ENCODE measurements at places on chromosomes 6 and 20.

DNA sequence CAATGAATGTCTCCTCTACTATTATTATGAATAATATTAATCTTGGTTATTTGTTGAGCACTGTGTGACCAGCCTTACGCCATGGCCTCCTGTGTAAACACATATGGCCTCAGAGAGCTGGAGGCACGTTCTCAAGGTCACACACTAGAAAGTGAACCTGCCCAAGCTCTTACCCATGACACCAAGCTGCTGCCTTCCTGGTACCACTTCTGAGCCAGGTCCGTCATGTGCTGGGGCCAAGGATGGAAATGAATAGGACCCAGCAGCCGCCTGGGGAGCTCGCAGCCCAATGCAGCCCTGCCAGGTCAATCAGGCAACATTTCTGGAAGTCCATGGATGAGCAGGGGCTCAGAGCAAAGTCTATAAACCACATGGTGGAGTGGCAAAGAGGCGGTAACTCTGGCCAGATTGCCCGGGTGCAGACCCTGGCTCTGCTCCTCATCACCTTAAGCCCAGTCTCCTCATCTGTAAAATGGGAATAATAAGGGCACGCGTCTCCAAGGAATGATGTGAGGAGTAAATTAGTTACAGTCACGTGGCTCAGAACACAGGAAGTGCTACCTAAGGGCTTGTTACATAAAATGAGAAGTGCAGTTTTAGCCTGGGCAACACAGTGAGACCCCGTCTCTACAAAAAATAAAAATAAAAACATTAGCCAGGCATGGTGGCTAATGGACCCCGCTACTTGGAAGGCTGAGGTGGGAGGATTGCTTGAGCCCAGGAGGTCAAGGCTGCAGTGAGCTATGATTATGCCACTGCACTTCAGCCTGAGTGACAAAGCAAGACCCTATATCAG lies 61.5 kb downstream of the JPH2 start:
- DNase-seq = no peak

DNA sequence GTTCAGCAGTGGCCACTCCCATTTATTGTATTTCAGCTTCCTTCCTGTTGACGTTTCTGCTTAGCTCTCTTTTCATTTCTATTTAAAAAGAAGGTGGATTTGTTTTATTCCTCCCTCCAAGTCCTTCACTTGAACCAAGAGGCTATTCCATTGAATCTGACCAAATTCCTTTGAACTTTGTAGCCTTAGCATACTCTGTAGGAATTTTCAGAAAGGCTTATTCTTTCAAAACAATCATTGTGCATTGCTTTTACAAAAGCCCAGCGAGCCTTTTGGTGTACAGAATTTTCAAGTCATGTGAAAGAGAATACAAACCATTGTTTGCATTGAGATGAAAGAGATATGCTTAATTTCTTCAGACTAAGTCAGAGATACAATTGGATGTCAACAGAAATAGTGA lies 151.0 kb upstream of the INSM1 start:
- DNase-seq = no peak

DNA sequence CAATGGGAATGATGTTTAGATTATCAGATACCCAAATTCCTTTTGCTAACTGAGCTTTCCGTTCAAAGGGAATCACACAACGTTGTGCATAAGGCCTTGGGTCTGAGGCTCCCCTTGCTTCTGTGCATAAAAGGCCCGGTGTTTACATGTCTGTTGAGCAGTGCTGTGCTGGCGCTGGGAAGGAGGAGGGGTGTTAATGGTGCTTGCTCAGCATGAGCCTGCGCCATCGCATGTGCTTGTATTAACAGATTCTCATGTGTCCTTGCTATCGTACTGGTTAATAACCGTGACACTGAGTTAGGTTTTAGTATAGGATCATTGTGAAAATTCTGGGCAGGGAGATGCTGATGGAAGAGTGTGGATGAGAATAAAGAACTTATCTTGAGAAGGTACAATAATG lies 62.3 kb upstream of the TRAF3IP2 start:
- no peak for DNase-seq

DNA sequence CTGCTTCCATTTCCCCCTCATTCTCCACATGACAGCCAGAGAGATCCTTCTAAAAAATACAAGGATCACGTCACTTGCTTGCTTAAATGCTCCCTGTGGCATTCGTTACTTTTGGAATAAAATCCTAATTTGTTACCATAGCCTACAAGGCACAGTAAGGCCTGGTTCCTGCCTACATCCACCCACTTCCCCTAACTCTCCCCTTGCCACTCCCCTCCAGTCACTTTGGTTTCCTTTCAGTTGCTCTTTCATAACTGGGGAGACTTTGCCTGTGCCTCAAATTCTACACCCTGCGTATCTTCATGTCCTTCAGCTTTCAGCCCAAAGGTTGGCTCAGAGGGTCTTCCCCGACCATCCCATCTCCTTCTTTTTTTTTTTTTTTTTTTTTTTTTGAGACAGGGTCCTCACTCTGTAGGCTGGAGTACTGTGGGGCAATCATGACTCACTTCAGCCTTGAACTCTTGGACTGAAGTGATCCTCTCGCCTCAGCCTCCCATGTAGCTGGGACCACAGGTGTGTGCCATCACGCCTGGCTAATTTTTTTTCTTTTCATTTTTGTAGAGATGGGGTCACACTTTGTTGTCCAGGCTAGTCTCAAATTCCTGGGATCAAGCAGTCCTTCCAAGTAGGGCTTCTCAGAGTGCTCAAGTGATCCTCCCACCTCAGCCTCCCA lies 12.5 kb downstream of the ID1 start:
- no peak for DNase-seq

DNA sequence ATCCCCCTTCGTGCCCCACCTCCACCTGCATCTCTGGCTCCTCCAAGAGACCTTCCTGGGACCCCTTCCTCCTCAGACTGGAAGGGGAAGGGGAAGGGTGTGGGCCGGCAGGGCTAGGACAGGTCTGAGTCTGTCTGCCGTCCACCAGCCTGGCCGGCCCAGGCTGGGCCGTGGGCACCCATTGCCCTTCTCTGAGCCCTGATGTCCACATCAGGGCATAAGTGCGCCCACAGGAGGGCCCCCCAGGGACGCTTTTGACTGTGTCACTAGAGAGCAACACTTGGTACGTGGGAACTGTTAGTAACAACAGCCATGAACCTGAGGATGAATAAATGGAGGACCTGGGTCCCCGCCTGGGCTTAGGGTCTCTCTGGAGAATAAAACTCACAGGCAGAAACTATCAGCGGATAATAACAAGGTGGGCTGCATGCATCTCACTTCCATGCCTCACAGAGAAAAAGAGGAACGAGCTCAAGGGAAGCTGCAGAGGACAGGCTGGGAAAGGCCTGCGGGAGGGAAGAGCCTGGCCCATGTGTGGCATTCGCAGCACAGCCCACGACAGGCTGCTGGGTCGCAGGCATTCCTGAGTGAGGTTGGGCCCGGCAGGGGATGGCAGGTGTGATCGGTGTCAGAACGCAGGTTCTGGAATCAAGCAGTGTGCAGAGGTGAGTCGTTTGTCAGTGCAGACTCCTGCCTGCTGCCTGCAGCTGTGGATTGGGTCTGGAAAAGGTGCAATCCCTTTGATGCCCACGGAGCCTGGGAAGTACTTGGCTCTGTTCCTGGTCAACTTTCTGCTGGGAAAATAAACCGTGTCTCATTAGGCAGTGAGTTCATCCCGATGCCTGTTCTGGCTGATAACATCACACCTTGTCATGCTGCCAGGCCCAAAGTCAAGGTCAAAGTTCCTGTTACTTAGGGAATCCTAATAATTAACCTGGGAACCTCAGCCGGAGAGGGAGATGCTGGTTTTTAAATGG lies 60.9 kb downstream of the BCAS4 start:
- no peak for DNase-seq

GRCh38 chr6:45630801-45631200 lies 253.1 kb upstream of the SUPT3H start:
- no peak for DNase-seq

GRCh38 chr6:24113891-24114290 lies 12.1 kb upstream of the NRSN1 start:
- DNase-seq = no peak

DNA sequence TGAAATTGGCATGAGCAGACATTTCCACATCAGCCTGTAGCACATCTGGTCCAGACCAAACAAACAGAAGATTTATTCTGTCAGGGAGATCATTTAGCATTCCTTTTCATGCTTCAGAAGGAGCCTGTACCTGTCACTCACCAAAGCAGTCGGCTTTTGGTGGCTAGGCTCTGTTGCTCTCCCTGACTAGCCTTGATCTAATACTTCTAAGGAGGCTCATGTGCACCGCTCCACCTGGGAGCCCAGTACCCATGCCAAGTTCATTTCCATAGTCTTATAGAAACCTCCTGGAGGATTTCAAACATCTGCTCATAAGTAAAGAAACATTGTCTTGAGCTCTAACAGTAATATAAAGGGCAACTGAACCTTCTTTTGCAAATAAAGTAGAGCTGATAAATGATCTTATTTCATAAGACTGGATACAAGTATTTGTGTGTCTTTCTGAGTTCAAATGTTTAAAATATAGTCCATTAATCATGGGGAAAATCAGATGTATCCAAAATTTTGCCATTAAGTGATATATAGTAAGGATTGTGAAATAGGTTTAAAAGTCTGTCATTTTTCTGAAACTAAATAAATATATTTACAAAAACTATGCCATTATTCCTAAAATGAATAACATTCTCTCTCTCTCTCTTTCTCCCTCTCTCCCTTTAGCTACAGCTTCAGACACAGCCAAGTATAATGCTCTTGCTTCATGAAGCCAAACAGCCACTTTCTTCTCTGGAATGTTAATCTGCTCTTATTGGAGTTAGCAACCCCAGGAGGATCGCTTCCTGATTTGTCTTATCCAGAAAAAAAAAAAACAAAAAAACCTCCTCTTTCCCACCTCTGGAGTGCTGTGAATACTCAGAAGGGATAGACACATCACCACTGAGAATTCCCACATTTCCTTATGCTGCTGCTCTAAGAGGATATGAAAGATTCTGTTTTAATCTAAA lies 192.7 kb upstream of the TFAP2D start:
- DNase-seq = peak; percentile 28

DNA sequence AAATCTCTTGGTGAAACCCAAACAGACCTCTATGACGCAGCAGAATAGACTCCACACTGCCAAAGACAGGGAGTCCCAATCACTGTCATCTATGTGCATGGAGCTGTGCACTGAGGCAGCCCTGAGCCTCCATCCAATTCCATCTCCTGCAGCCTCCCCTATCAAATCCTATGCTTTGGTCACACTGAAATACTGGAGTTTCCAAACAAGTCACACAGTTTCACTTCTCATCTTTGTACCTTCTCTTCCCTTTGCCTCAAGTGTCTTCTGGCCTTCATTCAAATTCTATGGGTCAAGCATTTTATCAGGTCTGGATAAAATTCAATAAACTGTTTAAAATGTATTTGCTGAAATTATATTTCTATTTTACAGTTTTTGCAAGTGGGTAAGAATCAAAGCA lies 38.5 kb downstream of the FBXL4 start:
- no peak for DNase-seq

DNA sequence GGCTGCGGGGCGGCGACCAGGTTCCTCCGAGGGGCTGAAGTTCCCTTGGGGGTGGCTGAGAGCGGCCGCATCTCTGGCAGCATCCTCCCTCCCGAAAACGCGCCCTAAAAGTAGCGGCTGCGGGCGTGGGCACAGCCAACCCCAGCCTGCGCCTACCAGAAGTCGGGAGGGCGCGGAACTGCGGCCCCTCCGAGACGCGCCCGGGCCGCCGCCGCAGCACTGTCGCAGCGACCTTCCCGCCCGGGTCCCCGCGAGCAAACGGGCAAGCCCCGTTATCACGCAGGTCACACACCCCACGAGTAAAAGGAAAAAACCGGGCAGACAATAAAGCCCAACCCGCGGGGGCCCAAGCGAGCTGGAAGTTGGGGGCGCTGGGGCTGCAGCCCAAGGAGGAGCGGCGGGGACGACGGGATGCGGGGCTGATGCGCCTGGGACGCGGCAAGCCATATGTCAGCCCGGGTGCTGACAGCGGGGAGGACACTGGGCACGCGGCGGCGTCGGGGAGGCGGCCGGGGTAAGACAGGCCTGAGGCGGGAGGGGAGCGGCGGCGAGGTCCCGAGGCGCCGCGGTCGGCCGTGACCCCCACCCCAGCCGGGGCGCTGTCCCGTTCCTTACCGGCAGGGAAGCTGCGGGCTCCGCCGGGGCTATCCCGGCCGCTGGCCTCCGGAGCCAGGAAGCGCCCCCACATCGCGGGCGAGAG lies 659 bp downstream of the CEP85L start:
- DNase-seq = no peak

DNA sequence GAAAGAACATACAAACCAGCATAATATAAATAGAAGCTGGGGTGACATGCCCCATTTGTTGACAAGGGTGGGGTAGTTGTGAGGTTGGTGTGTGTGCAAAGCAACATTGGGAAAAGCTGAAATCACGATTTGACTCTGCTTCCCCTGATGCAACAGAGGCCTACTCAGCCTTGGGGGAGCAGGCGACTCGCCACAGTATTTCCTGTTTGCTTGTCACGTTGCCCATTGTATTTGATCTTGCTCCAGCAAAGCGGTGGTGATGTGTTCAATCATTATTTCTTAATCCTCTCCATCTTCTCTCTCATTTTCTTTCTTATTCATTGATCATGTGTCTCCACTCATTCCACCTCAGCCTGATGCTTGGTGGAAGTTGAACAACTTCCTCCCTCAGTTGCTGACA lies 165.8 kb upstream of the CITED2 start:
- no peak for DNase-seq

DNA sequence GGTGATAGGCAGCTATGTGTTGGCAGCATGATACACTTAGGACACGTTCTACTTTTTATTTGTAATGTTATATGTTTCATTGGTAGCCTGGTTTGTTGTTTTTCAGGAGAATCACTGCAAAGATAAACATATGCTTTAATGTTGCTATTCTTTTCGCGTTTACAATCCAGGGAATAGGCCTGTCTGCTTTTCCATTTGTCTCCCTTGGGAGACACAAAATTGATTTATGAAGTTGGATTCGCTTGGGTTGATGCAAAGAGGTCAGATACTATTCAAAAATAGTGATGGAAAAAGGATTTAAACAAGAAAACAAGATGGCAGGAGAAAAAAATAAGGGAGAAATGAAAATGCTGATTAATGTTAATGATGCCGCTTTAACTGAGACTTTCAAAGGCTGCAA lies 179.5 kb upstream of the SOX4 start:
- no peak for DNase-seq

DNA sequence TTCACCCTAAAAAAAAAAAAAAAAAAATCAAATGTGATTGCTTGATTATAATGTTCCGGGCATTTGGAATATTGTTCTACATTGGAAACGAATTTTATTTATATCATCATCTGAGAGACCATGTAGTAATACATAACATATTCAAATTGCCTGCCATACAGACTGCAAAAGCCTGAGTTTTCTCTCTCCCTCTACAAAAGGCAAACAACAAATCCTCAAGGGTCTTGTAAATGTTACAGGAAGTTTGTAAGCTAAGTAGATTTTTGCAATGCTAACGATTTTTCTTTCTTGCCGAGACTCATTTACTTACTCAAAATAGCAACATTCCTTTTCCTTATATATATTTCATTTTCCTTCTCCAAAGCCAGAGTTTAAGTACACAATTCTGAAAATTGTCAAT lies 49.0 kb upstream of the HTR1E start:
- no peak for DNase-seq

All from SK-MEL-5 (cell line).